ENCODE measurements at places on chromosomes 11 and 22.

- peak; percentile 43 for DNase-seq
Observed at GRCh38 chr11:128210148-128210940, 377.0 kb downstream of the ETS1 start.

DNA sequence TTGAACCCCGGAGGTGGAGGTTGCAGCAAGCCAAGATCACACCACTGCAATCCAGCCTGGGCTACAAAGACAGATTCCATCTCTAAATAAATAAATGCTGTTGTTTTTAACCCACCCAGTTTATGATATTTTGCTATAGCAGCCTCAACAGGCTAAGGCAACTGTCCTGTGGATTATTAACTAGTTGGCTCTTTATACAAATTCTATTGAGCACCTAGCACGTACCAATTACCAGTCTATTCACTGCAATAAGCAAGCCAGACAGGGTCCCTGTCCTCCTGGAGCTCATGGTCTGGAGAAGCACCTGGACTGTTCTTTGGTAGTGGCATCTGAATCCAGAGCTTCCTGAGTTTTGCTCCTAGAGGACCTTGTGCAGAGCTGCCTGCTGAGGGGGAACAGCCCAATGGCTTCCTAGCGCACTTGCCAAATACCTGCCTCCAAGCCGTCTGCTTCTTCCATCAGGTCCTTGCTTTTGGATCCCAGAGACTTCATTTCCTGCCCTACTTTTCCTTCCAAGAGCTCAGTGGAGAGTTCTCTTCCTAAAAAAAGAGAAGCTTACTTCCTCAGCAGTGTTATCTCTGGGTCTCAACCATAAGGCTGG lies 49.9 kb upstream of the MICAL2 start:
- DNase-seq: no peak

DNA sequence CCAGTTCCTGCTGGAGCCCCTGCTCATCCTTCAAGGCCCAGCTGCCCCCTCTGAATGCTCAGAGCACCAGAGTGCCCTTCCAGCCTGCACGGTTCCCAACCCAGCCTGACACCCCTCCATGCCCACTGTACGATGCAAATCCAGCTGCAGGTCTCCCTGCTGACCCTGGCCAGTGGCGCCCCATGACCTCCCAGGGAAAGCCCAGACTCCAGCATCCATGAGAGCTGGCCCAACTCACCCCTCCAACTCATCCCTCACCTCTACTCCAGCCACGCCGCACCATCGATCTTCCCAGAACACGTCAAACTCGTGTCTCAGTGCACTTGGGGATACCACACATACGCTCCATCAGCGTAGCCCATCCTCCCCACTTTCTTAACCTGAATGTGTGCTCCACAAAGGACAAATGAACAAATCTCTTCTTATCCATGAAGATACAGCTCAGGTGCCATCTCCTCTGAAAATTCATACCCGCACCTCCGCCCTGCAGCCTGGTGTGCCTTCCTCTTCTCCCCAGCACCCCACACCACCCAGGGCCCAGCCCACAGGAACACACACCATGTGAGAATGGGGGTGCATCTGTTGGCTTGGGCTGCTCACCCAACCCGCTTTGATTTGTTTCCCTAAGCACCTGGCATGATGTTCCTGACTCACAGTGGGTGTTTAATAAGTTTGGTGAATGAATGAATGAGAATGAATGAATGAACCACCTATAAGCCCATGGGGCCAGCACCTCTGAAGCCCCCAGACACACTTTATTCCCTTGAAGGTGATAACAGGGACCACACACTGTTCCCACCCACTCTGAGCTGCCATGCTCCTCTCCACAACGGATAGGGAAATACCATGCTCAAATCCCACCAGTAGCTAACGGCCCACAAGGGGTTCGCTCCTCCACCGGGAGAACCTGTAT lies 6.2 kb downstream of the PLA2G6 start:
- DNase-seq: no peak

- no peak for DNase-seq
Observed at GRCh38 chr11:2763984-2764383, 64.2 kb upstream of the KCNQ1OT1 start.

- DNase-seq: no peak
Observed at GRCh38 chr11:91173701-91174100, 950.9 kb upstream of the CHORDC1 start.

- no peak for DNase-seq
Observed at GRCh38 chr11:118907051-118908042, 18.4 kb downstream of the BCL9L start.

DNA sequence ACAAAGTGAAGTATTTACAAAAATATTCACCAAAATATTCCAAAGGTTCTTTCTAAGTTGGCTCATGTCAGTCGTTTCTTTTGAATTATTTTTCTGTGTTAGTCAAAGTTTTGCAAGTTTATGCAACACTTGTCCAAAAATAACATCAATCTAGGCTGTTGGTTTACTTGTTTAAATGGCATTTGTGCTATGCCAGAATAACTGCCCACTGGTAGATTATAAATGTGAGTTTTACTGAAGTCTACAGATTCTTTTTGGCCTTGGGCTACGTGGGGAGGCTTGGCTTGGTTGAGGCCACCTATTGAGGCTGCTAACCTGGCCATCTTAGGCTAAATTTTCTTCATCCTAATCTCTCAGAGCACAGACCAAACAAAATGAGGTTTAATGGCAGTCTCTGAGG lies 1091.9 kb upstream of the RAG2 start:
- peak; percentile 24 for DNase-seq

- no peak for DNase-seq
Observed at GRCh38 chr11:67776852-67777520, 102.6 kb upstream of the ALDH3B2 start.

GRCh38 chr11:83671289-83671688 lies 385.1 kb upstream of the CCDC90B start:
- no peak for DNase-seq

DNA sequence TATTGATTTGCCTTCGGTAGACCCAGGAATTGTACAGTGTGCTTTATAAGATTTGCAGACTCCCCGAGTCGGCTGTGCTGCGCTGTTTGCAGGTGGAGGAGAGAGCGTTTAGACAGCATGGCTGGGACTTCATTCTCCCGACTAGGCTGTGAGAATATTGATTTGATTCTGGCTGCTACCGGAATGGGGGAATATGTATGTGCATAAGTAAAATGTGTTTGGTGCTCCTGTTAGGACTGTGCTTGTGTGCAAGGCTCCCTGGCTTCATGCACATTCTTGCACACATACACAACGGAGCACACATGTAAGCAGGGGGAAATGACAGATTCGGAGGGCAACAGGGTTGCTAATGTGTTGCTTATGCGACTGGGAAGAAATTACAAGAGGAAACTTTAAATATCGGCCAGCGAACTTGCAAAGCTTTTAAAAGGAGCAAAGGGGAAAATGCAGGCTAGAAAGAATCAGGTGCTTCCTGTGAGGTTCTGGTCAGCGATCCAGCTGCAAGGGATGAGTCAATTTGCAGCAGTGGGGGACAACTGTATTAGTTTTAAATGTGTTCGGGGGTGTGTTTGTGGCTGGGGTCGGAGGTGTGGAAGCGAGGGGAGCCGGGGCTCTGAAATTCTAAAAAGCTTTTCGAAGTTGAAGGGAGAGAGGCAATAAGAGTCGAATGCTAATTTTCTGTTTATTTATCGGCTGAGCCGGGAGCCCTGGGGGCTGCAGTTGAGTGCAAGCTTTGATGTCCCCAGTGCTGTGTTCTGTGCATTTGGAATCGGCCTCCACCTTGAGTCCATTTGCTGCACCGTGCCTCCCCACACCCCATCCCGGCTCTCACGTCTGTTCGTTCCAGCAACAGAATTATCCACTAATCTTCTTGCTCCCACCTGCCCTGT lies 731 bp downstream of the NTM start:
- DNase-seq: no peak

GRCh38 chr11:69524291-69524882 lies 42.9 kb downstream of the LINC01488 start:
- DNase-seq: no peak

DNA sequence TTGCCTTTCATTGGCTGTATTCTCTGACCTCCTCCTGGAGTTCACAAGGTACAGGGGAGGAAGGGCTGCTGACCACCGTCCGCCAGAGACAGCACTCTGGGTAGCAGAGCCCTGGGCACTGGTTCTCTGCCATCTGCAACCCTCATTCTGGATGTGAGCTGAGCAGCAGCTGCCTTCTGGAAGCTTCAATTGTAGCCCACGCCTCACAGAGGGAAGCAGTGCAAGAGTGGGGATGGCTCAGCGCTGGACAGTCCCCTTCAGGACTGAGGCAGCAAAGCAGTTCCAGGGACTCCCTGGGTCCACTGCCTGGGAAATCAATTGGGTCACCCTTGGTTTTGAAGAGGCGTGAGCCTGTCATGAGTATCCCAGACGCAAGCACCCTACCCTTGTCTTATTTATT lies 346.2 kb downstream of the CADM1 start:
- no peak for DNase-seq

DNA sequence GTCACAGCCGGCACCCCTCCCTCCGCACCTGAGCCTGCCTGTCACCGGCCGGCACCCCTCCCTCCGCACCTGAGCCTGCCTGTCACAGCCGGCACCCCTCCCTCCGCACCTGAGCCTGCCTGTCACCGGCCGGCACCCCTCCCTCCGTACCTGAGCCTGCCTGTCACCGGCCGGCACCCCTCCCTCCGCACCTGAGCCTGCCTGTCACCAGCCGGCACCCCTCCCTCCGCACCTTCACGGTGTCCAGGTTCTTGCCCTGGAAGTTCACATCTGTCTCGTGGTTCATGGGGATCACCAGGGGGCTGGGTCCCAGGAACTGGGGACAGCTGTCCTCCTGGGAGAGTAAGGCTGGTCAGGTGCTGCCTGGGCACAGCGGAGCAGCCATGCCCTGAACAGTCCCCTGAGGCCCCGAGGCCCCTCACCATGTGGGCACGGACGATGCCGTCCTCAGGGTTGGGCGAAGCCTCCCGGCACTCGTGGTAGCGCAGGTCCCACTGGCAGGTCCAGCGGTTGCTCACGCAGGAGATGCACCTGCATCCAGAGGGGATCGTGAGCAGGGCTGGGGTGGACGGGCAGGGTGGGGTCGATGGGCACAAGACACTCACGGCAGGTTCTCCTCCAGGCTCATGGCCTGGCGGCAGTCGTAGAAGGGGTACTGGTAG lies 15.5 kb upstream of the MAPK11 start:
- DNase-seq: no peak

DNA sequence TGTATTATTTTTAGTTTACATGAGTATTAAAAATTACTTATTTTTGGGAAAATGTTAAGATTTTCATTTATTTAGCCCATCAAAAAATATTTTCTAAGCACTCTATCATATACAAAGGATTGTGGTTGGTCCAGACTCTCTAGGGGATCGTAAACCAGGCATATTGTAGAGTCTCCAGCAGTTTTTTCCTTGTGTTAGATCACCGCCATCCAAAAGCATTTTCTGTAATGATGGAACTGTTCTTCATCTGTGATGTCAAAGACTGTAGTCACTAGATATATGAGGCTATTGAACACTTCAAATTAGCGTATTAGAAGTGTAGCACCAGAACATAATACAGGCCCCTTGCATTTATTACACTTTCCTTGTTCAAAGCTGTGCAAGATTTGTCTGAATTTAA lies 154.9 kb downstream of the SBF2 start:
- DNase-seq: no peak

DNA sequence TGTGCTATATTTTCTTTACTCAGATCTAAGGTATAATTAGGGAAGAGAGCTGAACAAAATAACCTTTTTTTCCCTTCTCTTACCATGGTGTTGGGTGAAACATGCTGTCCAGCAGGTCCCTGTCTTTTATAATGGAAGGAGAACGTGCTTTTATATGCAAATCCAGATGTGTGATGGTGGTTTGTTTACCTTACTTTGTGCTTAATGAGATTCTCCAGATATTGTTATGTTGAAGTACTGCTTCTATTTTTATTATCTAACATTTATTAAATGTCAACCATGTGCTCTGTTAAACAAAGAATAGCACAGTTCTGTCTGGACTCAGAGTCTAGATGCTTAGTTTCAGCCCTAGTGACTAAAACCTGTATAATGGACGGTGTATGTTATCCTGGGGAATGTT lies 10.1 kb upstream of the GRIK4 start:
- no peak for DNase-seq

DNA sequence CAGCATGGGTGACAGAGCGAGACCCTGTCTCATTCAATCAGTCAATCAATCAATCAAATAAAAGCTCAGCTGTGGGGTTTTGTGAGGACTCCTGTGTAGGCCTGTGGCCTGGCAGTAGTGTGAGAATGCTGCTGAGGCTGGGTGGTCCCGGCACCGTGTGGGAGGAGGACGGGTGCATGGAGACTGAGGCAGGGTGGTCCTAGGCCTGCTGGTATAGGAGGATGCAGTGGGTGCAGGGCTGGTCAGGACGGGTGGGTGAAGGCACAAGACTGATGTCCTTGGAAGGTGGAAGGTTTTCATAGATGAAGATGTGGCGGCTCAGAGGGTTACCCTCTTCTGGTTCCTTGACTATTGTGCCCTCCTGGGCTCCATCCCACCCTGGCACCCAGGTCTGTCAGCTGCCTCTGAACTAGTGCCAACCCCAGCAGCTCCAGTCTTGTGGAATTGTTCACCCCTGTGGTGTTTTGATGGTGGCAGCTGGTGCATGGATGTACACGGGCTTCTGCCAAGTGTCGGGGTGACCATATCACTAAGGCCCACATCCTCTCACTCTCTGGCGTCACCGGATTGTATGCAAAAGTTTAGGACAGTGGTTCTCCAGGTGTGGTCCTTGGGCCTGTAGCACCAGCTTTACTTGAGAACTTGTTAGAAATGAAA lies 23.7 kb downstream of the TANGO2 start:
- no peak for DNase-seq

DNA sequence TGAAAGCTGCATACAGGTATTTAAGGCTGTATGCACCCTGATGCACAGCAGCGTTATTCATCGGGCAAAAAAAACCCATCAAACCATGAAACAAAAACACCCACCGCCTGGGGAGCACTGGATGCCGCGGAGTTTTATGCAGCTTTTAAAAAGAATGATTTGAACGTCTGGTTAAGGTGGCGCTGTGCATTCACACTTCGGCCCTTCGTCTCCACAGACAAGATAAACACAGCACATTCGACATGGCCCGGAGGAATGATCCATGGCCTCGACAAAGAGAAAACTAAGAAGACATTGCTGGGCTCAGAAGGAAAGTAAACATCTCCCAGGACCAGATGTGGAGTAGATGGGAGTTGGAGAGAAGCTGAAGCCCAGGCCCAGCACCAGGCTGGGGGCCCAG lies 40.8 kb upstream of the GAL start:
- DNase-seq: no peak

DNA sequence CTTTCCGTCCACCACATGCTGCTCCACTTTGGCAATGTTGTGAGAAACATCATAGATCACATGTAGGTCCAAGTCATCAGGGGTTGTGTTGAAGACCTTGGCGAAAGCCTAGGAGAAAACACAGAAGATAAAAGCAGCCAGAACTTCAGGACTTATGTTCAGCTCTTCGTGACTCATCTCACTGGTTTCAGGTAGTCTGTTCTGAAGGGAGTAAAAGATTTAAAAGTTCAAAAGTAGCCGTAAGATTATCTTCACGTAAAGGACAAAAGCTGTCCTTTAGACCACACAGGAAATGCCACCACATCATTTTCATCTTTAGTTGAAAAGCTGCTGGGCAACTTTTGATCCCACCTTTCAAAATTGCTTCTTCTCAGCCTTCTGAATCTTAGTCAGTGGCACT lies 16.9 kb downstream of the RTCB start:
- DNase-seq: no peak
